ENCODE measurements at places on chromosomes 2 and 18. TPM values are rescaled to one million over a fixed set of nuclear protein-coding genes. Genes with fewer than 3 reads are reported as not detected.

DNA sequence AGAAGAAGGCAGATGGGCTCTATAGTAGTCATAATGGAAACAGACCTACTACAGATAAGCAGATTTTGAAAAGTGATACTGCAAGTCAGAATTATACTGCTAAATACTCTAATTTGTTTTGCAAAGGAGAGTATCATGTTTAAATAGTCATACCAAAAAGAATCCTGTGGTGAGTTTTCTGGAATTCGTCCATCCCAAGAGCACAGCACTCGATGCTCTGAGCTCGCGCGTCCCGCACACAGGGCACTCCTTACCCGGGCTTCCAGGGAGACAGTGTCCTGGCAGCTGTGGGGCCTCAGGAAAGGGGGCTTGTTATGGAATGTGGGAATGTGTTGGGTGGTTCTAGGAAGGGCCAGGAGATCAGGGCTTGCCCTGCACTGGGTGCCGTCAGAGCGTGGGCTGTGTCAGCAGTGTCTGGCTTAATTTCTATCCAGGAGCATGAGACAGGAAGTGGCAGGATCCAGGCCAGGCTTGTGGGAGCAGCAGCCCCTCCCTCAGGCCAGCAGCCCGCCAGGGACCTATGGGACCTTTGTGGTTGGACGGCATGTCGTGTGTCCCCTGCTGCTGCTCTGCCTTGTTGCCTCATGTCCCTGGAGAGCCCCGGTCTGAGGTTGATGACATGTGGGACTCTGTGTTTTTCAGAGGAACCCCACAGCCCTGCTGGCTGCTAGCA is 193.2 kb upstream of the TPO start:
- DNase-seq: no peak

GRCh38 chr18:71398531-71398930 is 1109.7 kb downstream of the SOCS6 start:
- DNase-seq: no peak

GRCh38 chr2:159617100-159617499 is 752 bp upstream of the BAZ2B start:
- no peak for DNase-seq

DNA sequence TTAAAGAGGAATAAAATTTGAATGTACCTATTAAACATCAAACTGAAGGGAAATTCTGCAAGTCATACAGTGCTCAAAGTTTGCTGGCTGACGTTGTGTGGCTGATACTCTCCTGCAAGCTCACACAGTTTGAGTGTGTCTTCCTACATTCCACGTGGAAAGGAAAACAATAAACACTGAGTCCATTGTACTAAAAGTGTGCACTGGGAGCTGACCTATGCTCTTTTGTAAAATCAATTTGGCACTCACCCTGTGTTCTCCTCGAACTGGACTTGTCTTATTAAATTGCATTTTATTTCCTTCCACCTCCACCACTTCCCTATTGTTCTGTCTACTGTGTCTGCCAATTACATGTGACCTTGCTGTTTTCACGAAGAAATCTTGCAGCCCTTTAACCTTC is 458.0 kb downstream of the CPS1 start:
- DNase-seq: no peak

IL1B gene
- not detected for polyA plus RNA-seq

DNA sequence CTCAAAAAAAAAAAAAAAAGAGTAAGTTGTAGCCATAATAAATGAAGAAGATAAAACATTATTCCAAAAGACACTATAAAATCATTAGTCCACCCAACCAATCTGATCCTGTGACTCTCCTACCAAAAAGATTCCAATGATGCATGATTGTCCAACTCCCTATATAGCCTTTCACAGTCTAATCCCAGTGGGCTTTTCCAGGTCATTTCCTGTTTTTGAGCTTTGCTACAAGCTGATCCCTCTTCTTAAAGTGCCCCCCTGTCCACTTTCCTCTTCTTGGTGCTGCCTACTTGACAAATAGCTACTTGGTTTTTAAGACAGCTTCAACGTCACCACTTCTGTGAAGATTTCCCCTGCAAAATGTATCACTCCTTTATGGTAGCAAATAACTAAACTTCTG is 88.4 kb downstream of the SEMA4F start:
- DNase-seq: no peak

GRCh38 chr2:166516712-166517303 is 22.8 kb upstream of the SCN7A start:
- DNase-seq: no peak

TMEM247 gene
- polyA plus RNA-seq: not detected

- no peak for DNase-seq
Observed at GRCh38 chr2:189673661-189674373, 653 bp upstream of the ANKAR start.

- DNase-seq: no peak
Observed at GRCh38 chr2:174611006-174611405, 13.4 kb upstream of the WIPF1 start.

- peak; percentile 25 for DNase-seq
Observed at GRCh38 chr2:38274286-38275276, 102.5 kb downstream of the ATL2 start.

- no peak for DNase-seq
Observed at GRCh38 chr2:142875652-142876051, 1.8 kb upstream of the KYNU start.

GRCh38 chr2:64819774-64820688 is 166.3 kb upstream of the SERTAD2 start:
- DNase-seq: peak; percentile 68
